Fibroblast of skin of left quadriceps (primary cell): ENCODE measurements at places on chromosomes 2 and 18.

- DNase-seq, result no peak
Measured at GRCh38 chr18:76463358-76463757, 31.7 kb downstream of the ZNF516 start.

GRCh38 chr18:48719388-48719787, 180.6 kb downstream of the CTIF start:
- no peak for DNase-seq

- DNase-seq, result no peak
Measured at GRCh38 chr2:168191955-168192785, 55.2 kb downstream of the STK39 start.

GRCh38 chr2:47174733-47175361, 19.7 kb upstream of the STPG4 start:
- no peak for DNase-seq

DNA sequence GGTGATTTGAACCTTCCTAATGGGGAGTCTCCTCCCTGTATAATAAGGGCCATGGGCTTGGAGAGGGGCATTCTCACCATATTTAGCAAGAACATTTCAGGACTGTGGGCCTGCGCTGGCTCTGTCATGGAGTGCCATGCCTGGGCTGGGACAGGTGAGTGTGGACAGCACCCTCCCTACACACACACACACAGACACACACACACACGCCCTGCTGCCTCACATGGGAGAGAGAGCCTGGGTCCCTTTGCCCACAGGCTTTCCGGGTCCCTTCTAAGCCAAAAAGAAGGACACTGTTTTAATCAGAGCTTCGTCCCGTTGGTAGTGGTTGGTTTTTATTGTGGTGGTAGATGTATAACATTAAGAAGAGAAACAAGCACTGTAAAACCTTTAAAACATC, 31.4 kb upstream of the TMEM87B start:
- no peak for DNase-seq

GRCh38 chr18:45004546-45005080, 323.9 kb downstream of the SETBP1 start:
- DNase-seq, result no peak

DNA sequence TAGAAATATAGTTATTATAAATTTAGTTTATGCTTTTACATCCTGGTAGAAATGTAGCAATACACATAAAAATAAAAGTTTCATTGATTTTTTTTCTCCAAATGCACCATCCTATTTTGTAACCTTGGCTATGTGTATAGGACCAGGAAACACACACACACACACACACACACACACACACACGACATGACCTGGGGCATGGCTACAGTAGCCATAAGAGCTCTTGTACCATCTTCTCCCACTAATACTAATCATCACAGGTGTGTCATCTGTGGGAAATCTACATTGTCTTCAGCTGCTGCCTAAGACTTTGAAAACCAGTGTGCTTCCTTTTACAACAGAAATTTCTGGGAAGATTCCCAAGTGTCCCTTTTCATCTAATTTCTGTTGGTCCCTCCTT, 144.3 kb downstream of the MCFD2 start:
- DNase-seq, result no peak

GRCh38 chr18:31161757-31162418, 768 bp downstream of the DSC1 start:
- DNase-seq, result no peak

DNA sequence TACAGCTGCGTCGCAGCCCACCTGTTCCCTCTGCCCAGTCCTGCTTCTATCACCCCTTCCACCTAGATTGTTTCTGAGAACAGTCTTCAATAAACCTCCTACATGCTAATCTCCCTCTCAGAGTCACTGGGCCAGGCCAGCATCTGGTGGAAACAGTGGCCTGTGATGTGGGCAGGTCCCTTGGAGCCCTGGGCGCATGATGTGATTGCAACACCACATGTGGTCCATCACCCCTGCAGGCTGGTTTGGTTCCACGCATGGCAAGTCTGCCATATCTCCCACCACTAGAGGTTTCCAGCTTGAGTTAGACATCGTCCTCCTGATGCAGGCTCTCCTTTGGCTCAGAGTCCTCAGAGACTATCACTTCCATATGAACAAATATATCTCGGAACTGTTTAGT, 83.5 kb downstream of the PRKCE start:
- DNase-seq, result no peak

GRCh38 chr2:76567478-76567877, 856.8 kb upstream of the GCFC2 start:
- DNase-seq, result no peak

DNA sequence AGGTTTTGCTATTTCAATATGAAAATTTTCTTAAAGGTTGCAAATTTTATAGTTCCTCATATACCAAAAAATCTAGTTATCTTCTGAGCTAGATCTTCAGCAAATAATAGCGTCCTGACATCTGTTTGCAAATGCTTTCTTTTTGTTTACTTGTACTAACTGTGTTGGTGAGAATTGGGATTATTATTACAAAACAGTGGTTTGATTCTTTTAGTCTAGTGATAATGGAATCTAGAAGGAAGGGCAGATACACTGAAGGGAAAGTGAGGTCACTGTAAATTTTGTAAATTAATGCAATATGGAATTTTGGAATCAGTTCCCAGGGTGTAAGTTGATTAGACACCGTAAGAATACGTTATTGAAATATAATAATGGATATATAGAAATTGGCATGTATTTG, 36.2 kb upstream of the NT5C1B start:
- no peak for DNase-seq

DNA sequence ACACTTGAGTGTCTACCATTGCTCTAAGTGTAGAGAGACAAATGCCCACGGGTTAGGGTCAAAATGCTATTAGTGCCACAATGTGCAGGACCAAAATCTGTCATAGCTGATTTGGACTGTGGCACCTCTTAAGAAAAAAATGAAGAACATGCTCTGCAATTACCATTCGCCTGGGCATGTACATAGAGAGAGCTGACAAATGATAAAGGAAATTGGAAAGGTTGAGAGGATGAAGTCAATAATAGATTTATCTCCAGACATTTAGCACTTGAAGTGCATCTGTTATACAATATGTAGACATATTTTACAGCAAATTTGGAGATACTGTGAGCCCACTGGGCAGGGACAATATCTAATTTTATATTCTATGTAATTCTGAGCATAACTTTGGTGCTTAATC, 804.4 kb downstream of the SATB2 start:
- DNase-seq, result no peak

DNA sequence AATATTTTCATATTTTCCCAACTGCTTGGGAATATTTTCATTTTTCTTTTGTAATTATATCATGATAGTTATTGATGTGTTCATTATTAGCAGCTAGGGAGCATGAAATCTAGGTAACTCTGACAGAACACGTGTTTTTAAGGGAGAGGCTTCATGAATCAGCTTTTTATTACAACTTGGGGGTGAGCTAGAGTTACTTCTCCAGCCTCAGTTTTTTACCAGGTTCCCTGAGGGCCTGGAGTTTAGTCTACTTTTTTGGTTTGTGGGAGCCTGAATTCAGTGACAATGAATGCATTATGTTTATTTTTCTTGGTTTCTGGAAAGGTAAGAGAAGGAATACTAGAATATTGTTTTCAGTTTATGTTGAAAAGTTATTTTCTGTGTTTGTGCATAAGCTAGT, 18.0 kb downstream of the NAB1 start:
- DNase-seq, result no peak

DNA sequence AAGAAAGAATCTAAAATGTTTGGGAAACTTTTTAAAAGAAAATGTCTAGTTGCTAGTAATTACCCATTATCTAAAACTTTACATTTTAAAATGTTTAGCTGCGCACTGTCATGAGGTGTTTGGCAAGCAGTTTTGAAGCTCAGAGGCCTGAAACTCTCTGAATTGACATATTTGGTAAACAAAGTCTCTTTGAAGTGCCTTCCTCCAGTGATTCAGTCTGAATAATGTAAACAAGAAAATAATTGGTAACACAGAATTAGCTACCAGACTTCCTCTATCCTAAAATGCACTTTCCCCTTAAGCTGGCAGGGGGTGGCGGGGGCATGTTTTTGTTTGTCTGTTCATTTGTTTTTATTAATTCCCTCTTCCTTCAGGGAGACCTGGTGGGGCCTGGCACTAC, 61.4 kb downstream of the WDR75 start:
- DNase-seq, result no peak

DNA sequence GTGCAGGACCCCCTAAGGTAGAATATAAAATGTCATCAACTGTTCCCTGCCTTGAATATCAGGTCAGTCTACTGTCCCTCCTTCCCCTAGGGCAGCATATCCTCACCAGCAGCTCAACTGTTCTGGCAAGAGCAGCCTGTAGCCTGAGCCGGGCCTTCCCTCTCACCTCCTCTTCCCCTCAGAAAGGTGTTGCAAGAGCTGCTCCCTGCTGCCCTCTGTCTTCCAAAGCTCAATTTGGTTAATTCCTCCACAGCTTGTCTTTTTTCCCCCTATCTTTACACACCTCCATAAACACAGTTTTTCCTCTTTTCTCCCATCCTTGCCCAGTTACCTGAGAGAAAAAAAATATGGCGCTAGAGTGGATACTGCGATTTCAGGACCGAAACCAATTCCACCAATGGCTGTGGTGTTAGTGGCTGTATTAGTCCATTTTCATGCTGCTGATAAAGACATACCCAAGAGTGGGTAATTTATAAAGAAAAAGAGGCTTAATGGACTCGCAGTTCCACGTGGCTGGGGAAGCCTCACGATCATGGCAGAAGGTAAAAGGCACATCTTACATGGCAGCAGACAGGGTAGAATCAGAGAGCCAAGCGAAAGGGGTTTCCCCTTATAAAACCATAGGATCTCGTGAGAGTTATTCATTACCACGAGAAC, 184.7 kb downstream of the MREG start:
- DNase-seq, result no peak

DNA sequence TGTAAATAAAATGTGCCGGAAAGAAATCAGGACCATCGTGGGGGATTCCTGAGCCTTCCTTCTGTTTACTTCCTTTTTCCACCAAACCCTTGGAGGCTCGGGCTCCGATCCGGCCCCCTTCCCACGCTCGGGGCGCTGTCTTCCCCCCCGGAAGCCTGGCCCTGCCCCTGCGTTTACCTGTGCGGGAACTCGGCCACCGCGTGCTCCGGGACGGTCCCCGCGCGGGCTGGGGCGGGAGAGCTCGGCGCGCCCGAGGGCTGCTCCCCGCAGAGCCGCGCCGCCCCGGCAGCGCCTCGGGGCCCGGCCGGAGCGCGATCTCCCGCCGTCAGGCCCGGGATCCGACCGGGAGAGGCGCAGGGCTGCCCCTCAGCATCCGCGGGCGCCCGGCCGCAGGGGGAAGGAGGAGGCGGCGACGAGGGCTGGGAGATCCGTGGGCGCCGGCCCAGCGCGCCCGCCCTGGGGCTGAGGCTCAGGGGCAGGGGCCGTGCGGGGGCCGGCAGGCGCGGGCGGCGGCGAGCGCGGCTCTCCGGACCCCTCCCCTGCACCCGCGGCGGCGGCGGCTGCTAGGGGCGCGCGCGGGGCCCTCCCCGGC, 435 bp downstream of the ADCY3 start:
- no peak for DNase-seq

- DNase-seq, result no peak
Measured at GRCh38 chr2:190303647-190304046, 16.0 kb downstream of the HIBCH start.

GRCh38 chr2:172712251-172712650, 23.4 kb upstream of the RAPGEF4 start:
- DNase-seq, result no peak

DNA sequence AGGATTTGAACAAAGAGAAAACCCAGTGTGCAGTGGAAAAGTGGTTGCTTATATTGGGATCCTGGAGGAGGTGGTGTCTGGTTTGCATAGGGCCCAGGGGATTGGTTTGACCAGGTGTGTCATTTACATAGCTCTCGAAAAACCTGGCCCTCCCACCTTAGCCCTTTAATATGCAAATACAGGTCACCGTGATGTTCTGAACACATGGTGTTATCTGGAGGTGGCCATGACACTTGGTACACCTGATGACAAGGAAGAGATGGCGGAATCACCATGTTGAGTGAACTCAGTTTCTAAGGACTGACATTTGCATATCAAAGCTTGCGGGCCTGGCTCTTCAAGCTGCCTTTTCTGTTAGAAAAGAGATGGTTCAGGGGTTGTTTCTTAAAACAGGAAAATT, 2.3 kb upstream of the NAPG start:
- DNase-seq, result no peak

DNA sequence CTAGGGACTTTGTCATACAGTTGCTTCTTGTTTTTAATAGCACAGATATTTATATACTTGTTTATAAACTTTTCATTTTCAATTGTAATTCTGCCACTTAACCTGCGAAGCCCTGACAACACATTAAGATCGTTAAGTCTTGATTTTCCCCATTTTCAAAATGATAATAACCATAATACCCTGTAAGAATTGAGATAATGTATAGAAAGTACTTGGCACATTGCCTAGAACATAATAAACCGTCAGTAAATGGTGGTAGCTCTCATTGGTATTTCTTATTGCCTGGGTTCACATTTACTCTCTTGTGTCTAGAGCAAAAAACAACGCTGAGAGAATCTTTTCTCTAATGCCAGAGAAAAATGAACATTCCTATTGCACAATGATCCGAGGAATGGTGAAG, 18.6 kb downstream of the PTCD3 start:
- DNase-seq, result no peak

GRCh38 chr2:58698620-58699019, 457.5 kb upstream of the FANCL start:
- DNase-seq, result no peak

DNA sequence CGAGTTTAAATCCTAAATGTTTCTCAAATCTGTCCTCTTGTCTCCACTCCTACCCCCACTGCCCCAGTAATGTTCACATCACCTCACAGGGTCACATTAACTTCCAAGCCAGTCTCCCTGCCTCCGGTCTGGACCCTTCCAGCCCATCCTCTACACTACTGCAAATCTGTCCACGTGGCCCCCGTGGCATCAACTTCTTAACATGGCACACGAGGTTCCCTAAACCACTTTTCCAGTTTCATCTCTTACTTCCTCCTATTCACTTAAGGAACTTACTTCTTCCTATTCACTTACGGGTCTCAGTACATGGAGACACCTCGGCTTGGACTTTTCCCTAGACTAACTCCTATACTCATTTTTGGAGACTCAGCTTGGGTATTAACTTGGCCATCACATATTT, 27.0 kb downstream of the MRPL33 start:
- no peak for DNase-seq

- no peak for DNase-seq
Measured at GRCh38 chr18:10188971-10189810, 265.2 kb upstream of the APCDD1 start.

GRCh38 chr18:532018-532417, 31.5 kb upstream of the COLEC12 start:
- no peak for DNase-seq

GRCh38 chr18:64974391-64975125, 776.3 kb upstream of the CDH7 start:
- no peak for DNase-seq

DNA sequence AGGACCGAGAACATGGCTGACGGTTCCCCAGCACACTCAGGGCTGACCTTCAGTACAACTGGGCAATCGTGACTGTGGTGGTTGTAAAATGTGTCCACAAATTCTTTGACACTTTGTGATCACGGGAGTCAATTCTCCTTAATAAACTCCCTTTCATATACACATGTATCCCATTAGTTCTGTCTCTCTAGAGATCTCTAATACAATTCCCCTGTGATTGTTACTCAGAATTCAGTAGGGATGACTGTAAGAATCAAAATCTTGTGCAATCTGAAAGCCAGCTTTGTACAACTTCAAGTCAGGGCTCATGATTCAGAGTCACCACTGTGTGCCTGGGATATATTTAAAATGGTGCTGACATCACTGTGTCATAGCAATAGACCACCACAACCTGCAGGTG, 89.5 kb upstream of the LMAN1 start:
- peak; percentile 45 for DNase-seq
